ENCODE measurements at places on chromosomes 2 and 18.
A peak's percentile ranks its signal among the peaks of the same experiment; 100 is the strongest.

DNA sequence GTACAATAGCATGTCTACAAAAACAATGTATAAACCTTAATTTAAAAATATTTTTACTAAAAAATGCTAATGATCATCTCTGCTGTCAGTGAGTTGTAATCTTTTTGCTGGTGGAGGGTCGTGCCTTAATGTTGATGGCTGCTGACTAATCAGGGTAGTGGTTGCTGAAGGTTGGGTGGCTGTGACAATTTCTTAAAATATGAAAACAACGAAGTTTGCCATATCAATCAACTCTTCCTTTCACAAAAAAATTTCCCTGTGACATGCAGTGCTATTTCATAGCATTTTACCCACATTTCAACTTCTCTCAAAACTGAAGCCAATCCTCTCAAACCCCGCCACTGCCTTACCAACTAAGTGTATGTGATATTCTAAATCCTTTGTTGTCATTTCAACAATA lies 112.4 kb downstream of the OLA1 start:
- DNase-seq: no peak

DNA sequence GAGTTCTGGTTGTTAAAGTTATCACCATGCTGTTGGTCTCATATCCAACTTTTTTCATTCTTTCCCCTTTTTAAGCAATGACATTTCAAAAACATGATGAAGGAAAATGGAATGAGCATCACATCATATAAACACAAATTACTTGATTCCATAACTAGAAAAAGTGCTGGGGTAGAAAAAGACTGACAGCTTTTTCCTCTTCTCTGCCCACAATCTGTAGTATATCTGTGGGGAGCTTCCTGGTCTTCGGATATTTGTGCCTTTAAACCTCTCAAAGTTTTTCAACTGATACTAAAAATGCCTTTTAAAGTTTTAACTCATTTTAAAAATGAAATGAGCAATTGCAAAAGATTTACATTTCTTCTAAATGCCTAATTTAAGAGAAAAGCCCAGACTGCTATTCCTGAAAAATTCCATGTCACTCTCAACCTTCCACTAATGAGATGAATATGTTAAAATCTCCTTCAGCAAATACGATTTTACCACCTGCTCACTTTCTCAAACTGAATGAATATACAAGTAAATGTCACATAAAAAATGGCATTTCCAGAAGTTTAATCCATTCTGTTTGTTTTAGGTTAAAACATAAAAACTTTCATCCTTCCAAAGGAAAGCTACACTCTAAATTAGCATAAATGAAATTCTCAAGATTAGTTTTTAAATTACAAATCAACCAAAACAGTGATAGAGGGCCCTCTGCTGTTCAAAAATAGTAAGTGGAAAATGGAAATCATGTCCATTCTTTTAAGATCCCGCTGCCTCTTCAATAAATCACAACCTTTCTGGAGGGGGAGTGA lies 2.1 kb downstream of the DNAH7 start:
- DNase-seq: no peak

DNA sequence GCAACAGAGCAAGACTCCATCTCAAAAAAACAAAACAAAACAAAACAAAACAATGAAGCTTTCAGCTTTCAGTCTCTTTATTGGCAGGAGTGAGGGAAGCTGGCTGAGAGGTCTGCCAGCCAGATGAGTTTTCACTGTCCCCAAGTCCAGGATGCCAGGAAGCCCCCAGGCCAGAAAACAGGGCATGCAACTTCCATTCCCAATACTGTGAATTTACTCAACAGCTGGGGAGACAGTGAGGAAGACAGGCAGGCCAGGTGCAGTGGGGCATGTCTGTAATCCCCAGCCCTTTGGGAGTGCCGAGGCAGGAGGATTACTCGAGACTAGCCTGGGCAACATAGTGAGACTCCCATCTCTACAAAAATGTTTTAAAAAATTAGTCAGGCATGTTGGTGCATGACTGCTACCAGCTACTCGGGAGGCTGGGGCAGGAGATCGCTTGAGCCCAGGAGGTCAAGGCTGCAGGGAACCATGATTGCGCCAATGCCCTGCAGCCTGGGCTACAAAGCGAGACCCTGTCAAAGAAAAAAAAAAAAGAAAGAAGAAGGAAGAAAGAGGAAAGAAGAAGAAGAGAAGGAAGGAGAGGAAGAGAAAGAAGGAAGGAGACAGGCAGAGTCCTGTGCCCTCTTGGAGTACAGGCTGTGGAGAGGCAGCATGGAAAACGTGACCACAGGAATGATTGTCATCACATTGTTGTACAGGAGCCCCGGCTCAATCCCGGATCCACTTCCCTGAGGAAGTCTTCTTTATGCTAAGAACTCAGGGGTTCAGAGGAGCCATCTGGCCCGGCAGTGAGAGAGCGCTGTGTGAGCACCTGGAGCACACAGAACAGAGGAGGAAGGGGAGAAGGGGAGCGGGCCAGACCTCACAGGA lies 29.2 kb upstream of the POMC start:
- no peak for DNase-seq

DNA sequence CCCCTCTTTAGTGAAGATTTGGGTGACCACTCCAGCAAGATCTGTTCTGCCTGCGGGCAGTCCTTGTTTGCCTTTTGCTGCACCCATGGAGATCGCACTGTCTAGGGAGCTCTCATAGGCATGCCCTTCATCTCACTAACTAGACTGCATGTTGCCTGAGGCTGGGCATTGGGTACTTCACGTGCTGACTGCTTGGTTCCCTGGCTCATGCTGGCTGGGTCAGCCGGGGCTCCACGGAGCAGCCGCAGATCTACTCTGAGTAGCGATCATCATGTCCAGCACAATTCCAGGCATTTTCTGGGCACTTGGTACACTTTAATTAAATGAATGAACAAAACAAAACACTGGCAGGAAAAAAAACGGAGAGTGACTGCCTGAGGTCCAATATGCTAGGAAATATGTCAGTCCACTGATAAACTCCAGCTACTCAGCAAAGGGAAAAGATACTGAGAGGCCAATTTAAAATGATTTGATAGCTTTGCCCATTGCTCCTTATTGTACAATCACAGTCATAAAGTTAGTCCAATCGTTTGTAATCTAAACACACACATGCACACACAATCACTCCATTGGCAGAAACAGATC lies 220.3 kb downstream of the C1D start:
- no peak for DNase-seq

DNA sequence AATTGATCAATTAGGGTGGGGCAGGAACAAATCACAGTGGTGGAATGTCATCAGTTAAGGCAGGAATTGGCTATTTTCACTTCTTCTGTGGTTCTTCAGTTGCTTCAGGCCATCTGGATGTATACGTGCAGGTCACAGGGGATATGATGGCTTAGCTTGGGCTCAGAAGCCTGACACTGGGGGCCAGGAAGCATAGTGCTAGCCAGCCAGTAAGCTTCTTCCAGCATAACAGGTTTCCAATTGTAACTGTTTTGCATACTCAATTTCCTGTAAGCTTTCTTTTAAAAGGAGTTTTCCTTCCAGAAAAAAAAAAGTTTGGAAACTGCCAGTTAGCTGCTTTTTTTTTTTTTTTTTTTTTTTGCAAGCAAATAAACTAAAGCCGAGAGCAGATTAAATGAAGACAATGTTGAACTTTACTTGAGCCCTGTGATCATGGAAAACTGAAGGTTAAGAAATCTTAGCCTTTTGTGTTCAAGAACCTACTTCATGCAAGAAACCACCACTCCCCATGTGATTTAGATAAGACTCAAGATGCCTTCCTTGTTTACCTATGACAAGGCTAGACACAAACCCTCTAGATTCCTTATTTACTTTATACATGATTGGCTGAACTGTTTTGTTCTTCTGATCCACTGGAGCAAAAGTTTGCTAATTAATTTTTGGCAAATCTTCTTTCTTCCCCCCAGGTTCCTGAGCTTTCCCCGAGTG lies 126.9 kb upstream of the LINC00305 start:
- DNase-seq: no peak

GRCh38 chr2:85385746-85386145 lies 24.4 kb downstream of the CAPG start:
- no peak for DNase-seq

- no peak for DNase-seq
These were observed 58.1 kb upstream of the TMEM182 start for GRCh38 chr2:102703748-102704147.

GRCh38 chr18:34315591-34316352 lies 91.1 kb upstream of the NOL4 start:
- DNase-seq: no peak

DNA sequence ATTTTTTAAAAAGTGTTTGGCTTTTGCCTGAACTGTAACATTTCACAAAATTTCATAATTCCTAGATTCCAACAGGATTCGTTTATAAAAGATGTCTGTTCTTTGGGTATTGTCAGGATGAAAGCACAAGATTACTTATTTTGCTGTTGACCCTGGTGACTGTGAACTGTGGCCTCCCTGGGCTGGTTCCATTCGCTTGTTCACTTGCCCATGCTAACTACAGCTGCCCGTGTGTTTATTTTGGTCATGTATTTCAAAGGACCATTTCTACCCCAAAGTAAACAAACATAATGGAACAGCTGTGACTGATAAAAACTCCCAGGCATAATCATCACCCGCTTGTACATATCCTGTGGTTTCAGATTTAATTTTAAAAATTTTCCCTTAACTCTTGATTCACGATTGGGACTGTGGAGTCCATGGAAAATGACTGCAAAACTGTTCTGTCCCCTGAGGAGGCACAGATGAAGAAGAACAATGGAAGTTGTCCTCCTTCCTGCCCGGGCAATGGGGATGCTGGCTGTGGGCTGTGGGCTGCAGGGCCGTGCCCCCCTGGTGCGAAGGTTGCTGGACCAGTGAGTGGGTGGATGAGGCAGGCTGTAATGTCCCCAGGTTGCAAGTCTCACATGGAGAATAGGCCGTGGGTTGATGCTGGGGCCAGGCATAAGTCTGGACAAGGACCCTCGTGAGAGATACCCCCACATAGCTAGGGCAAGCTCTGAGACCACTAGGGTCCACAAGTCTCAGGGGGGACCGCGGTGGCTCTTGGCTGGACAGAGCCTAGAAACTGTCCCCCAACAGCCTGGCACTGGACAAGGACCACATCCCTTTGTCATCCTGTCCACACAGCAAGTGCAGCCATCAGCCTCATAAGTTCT lies 28.9 kb upstream of the HDAC4 start:
- no peak for DNase-seq

- DNase-seq: no peak
These were observed 251.5 kb upstream of the NXPH2 start for GRCh38 chr2:139031722-139032121.

GRCh38 chr2:159130302-159130701 lies 156.2 kb downstream of the WDSUB1 start:
- no peak for DNase-seq

DNA sequence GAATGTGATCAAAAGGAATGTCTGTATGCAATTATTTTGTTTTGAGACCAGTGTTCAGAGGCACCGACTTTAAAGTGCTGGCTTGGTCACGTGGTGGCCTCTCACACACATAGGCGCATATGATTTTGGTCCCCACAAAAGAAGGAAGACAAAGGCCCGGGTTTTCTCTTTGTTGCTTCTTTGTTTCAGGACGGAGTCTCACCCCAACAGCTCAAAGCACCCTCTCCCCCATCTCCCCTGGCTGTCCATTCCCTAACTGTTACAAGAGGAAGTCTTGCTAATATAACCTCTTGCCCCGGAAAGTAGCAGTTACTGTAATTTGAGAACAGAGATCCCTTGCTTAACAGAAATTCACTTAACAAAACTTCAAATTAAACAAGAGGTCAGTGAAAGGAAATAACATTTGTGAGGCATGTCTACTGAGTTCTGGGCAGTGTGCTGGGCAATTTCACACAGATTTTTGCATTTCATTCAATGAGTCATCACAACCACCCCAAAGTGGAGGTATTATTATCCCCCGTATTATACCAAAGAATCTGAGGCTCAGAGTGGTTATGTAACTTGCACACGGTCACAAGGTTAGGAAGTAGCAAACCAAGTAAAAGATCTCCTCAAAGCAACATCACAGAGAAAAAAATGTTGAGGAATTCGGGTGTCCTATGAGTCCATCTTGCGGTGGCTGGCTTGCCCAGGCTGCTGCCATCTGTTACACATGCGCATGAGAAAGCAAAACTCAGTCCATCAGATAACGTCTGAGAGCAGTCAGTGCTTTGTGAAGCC lies 75.8 kb downstream of the SDC1 start:
- no peak for DNase-seq

- DNase-seq: peak; percentile 71
These were observed 7.9 kb downstream of the PCBP1 start for GRCh38 chr2:70094978-70095719.

GRCh38 chr2:139177041-139177440 lies 396.9 kb upstream of the NXPH2 start:
- DNase-seq: no peak

DNA sequence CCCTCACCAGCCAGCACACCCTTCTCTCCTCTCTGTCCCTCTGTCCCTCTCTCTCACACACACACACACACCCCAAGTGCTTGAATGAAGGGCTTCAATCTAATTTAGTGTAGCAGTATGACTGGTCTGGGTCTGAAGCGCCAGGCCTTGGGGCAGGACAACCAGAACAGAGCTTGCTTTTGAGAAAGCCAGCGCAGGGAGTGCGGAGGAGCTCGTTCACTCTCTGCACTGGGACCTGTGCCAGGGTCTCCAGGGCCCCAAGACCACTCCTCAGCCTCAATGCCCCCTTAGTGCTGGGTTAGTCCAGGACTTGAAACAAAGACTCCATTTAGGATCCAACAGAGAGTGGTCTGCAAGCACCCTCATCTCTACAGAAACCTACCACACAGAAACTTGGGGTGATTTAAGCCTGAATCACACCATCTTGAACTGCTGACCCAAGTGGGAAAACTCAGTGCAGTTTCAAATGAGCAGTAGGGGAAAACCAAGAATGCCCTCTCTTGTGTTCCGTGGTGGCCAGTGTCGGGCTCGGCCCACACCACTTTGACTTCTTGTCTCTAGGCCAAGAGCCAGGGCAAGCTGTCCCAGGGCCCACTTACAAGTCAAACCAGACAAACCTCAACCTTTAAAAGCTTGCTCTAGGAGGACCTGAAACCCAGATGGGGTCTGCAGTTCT lies 66.6 kb upstream of the WIPF1 start:
- DNase-seq: no peak
